ENCODE measurements at places on chromosomes 1 and 21.

DNA sequence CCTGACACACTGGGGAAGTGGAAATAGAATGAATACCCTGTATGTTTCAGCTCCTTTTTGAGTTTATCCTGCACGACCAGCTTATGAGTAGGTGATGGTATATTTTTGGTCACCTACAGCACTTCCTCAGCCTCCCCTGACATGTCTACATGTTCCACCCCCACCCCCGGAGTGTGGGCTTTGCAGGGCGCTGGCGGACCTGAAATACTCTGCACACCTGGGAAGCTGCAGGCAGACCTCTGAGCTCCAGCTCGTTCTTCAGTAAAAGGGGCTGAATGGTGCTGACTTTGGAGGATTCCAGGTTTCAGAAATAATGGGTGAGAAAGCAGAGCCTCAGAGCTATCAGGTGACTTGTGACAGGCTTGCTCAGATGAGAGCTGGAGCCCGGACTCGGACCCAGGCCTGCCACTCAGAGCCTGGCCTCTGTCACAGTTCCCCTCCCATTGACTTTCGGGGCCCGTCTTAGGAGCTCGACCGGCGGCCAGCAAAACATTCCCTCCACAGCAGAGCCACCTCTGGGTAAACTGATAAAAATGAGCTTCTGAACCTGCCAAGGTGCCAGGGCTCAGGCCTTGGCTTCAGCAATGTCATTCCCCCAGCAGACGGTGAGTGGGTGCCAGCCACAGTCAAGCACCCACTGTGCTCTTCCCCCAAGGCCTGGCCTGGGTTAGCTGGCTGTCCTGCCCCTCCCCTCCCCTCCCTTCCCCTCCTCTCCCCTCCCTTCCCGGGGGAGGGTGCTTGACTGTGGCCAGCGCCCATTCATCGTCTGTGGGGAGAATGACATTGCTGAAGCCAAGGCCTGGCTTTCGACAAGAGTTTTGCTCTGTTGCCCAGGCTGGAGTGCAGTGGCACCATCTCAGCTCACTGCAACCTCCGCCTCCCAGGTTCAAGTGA lies 30.1 kb downstream of the DOP1B start:
- no peaks in the 10 kb centered on the region for H3K27me3 ChIP-seq
- no peak overlapping the region for H3K4me3 ChIP-seq
- DNase-seq, result no peak
- no peak overlapping the region for H3K27ac ChIP-seq
- peaks cover 16% of the 10 kb centered on the region for H3K4me1 ChIP-seq
- H3K36me3 ChIP-seq, result no peaks in the 10 kb centered on the region

GRCh38 chr1:215890438-215890837 lies 323.3 kb downstream of the KCTD3 start:
- H3K4me1 ChIP-seq, result no peaks in the 10 kb centered on the region
- no peak overlapping the region for H3K4me3 ChIP-seq
- no peaks in the 10 kb centered on the region for H3K27me3 ChIP-seq
- no peaks in the 10 kb centered on the region for H3K36me3 ChIP-seq

GRCh38 chr1:16237343-16237830 lies 404 bp upstream of the CPLANE2 start:
- H3K4me3 ChIP-seq, result peak overlapping the region; percentile 66
- no peaks in the 10 kb centered on the region for H3K36me3 ChIP-seq
- no peaks in the 10 kb centered on the region for H3K27me3 ChIP-seq
- H3K4me1 ChIP-seq, result peaks cover 57% of the 10 kb centered on the region
- H3K27ac ChIP-seq, result peak overlapping the region; percentile 31

GRCh38 chr1:10621906-10622305 lies 147.2 kb downstream of the PEX14 start:
- H3K27me3 ChIP-seq, result no peaks in the 10 kb centered on the region
- no peak overlapping the region for H3K27ac ChIP-seq
- no peak for DNase-seq
- H3K4me3 ChIP-seq, result no peak overlapping the region
- peaks cover 12% of the 10 kb centered on the region for H3K36me3 ChIP-seq

DNA sequence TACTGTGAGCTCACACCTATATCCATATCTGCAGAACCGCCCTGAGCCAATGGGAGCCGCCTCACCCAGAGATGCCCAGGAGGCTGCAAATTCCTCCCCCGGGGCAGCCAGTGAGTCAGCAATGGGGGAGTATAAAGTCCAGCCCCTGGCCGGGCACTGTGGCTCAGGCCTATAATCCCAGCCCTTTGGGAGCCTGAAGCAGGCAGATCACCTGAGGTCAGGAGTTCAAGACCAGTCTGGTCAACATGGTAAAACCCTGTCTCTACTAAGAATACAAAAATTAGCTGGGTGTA lies 5.0 kb upstream of the CLCNKB start:
- H3K36me3 ChIP-seq, result no peaks in the 10 kb centered on the region
- H3K4me3 ChIP-seq, result no peak overlapping the region
- no peak overlapping the region for H3K27ac ChIP-seq
- peak; percentile 62 for DNase-seq
- no peaks in the 10 kb centered on the region for H3K4me1 ChIP-seq

GRCh38 chr1:165228676-165229075 lies 127.8 kb downstream of the LMX1A start:
- no peaks in the 10 kb centered on the region for H3K27me3 ChIP-seq
- H3K4me3 ChIP-seq, result no peak overlapping the region
- no peak for DNase-seq
- peaks cover 12% of the 10 kb centered on the region for H3K4me1 ChIP-seq
- H3K27ac ChIP-seq, result no peak overlapping the region

GRCh38 chr1:149928401-149928724 lies 760 bp upstream of the SF3B4 start:
- H3K27me3 ChIP-seq, result no peaks in the 10 kb centered on the region
- peak overlapping the region; percentile 88 for H3K27ac ChIP-seq
- H3K36me3 ChIP-seq, result peaks cover 11% of the 10 kb centered on the region
- H3K4me3 ChIP-seq, result peak overlapping the region; percentile 92

DNA sequence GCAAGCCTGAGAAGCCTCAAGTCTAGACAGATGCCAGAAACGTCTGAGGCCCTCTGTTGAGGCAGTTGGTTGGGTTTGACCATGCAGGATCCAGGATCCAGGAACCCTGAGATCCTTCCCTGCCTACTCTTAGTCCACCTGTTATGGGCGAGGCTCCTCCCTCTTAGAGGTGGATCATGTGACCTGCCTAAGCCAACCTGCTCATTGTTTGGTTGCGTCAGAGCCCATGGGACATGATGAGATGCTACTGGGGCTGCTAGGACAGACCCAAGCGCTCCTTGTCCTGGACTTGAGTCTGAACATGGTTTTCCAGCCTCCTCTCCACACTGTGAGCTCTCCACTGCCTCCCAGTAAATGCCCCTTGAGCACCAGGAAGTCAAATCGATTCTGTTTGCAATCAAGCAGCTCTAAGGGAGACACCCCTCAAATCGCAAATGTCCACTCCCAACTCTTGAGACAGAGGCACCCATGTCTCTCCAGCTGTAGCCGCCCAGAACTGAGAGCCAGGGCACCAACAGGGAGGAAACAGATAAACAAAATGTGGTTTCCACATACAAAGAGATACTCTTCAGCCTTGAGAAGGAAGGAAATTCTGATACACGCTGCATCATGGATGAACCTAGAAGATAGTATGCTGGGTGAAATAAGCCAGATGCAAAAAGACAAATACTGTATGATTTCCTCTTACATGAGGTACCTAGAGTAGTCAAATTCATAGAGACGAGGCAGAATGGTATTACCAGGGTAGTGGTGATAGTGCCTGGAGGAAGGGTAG lies 31.7 kb upstream of the WNT4 start:
- no peaks in the 10 kb centered on the region for H3K36me3 ChIP-seq
- no peak overlapping the region for H3K27ac ChIP-seq
- peaks cover 3% of the 10 kb centered on the region for H3K27me3 ChIP-seq
- H3K4me3 ChIP-seq, result no peak overlapping the region

- no peaks in the 10 kb centered on the region for H3K36me3 ChIP-seq
- H3K4me1 ChIP-seq, result no peaks in the 10 kb centered on the region
- no peaks in the 10 kb centered on the region for H3K27me3 ChIP-seq
- H3K4me3 ChIP-seq, result no peak overlapping the region
- H3K27ac ChIP-seq, result no peak overlapping the region
- no peak for DNase-seq
Observed at GRCh38 chr21:24617819-24618218, 989.5 kb downstream of the MRPL39 start.

GRCh38 chr1:84896279-84896678 lies 3.3 kb upstream of the LPAR3 start:
- no peak overlapping the region for H3K4me3 ChIP-seq
- no peaks in the 10 kb centered on the region for H3K36me3 ChIP-seq
- no peak for DNase-seq
- no peak overlapping the region for H3K27ac ChIP-seq
- H3K4me1 ChIP-seq, result no peaks in the 10 kb centered on the region

- H3K36me3 ChIP-seq, result no peaks in the 10 kb centered on the region
- no peaks in the 10 kb centered on the region for H3K27me3 ChIP-seq
- no peak overlapping the region for H3K27ac ChIP-seq
- no peak for DNase-seq
Observed at GRCh38 chr1:76891931-76892622, 24.8 kb downstream of the ST6GALNAC5 start.

- no peaks in the 10 kb centered on the region for H3K36me3 ChIP-seq
- H3K4me3 ChIP-seq, result no peak overlapping the region
- peaks cover 22% of the 10 kb centered on the region for H3K27me3 ChIP-seq
- no peak overlapping the region for H3K27ac ChIP-seq
- peaks cover 16% of the 10 kb centered on the region for H3K4me1 ChIP-seq
- DNase-seq, result no peak
Observed at GRCh38 chr1:240613356-240614142, 1.6 kb upstream of the GREM2 start.

DNA sequence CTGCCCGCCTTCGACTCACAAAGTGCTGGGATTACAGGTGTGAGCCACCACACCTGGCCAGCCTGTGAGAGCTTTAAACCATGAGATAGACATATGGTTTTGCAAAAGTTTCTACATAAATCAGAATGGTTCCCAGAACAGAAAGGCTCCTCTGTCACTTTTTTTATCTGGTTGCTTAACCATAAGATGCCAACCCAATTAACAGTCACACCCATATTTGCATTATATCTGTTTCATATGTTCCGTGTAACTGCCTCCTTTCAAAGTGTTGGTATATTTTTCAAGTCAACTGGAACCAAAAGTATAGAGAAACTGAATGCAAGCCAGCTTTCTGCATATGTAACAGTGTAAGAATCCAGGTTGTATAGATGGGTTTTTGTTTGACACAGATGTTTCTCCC lies 23.7 kb upstream of the RCC1 start:
- H3K4me1 ChIP-seq, result no peaks in the 10 kb centered on the region
- no peak overlapping the region for H3K4me3 ChIP-seq
- no peak overlapping the region for H3K27ac ChIP-seq
- no peaks in the 10 kb centered on the region for H3K27me3 ChIP-seq
- peaks cover 13% of the 10 kb centered on the region for H3K36me3 ChIP-seq
- no peak for DNase-seq

GRCh38 chr1:46174448-46175231 lies at the start of gene TSPAN1:
Gene TSPAN1, plus strand, starts transcription at chr1:46175087. Its CDS starts 6,021 bp downstream, at chr1:46181108.
- H3K4me1 ChIP-seq, result peaks cover 31% of the 10 kb centered on the region
- peaks cover 10% of the 10 kb centered on the region for H3K27me3 ChIP-seq
- H3K36me3 ChIP-seq, result no peaks in the 10 kb centered on the region
- no peak for DNase-seq
- no peak within 1 kb of the TSS for H3K4me3 ChIP-seq
- no peak within 1 kb of the TSS for H3K27ac ChIP-seq

- peak; percentile 17 for DNase-seq
- no peaks in the 10 kb centered on the region for H3K36me3 ChIP-seq
- H3K4me3 ChIP-seq, result no peak overlapping the region
- H3K27ac ChIP-seq, result no peak overlapping the region
- peaks cover 17% of the 10 kb centered on the region for H3K4me1 ChIP-seq
Observed at GRCh38 chr1:177913762-177914540, 55.9 kb downstream of the SEC16B start.
